Activated CD8-positive, alpha-beta memory T cell treated with anti-CD3 and anti-CD28 coated beads for 48 hours (primary cell): ENCODE measurements at places on chromosomes 13 and 19.

GRCh38 chr13:100547791-100548201, 40.8 kb downstream of the GGACT start:
- DNase-seq = no peak

DNA sequence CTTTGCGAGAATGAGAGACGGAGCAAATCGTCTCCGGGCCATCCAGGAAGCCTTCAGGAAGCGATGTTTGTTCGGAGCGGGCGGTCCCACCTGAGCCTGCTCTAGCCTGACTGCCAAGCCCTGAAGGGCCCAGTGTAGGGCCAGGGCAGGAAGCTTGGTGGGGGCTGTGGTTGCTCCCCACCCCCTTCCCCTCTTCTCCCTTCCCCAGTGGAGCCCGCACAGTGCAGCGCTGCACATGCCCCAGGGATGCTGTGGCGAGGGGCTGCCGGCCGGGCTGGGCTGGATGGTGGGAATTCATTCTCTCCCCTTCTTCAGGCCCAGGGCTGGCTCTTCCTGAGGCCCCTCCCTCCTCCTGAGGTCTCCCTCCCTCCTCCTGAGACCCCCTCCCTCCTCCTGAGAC, 7.1 kb upstream of the GRTP1 start:
- no peak for DNase-seq

GRCh38 chr19:54928299-54928698, 19.0 kb downstream of the NLRP7 start:
- no peak for DNase-seq

DNA sequence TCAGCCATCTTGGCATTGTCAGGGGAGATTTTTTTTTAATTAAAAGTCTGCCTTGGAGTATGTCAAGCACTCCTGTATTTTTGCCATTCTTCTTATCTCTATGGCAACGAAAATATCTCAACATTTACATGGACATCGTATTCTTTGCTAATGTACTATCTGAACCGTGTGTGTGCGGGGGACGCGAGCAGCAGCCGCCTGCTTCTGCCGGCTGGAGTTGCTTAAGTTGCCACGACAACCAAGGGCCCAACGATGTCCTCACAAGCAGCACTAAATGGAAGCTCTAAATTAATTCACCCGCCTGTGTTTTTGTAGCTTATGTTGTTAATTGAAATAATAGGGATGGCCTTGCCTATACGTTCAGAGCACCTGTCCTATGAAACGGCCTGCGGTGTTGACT, 309.5 kb downstream of the TEX29 start:
- DNase-seq = no peak

- DNase-seq = no peak
These were observed 65.7 kb downstream of the SPACA7 start for GRCh38 chr13:112441779-112442310.
